Brain (organoid and tissue), 16 donors: ENCODE measurements at places on chromosomes 5 and 9.

DNA sequence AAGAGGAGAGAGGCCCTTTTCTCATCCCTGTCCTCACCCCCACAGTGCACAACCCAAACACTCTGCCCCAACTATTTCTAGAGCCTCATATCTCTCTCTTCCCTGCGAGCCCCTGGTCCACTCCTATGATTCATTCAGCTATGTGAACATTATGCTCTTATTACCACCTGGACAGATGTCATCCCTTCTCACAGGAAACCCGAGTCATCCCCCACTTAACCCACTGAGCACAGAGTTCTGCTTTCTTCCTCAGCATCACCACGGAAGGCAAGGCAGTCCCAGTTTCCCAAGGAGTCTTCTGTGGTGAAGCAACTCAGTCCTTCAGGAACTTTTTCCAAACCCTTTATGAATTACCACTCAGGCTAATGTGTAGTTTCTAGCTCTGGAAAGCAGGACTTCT is 1.3 kb downstream of the DNAI1 start:
- DNase-seq, result no peak

DNA sequence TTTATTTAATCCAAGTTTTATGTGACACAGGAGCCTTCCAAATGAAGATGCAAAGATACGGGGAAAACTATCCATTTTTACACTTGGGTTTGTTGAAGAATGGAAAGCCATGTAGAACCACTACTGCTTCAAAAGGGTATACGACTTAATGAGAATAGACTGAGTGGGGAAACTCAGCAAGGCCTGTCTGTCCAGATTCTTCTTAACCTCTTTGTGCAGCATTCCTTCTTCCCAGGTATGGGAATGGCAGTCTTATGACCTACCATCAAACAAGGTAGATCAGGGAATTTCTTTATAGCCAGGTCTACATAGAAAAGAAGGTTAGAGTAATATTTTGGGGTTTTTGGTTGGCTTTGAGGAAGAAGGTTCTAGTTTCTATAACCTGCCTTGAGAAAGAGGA is 23.4 kb downstream of the APTX start:
- no peak for DNase-seq

- DNase-seq, result no peak
Measured at GRCh38 chr9:120878188-120879130, 1.5 kb upstream of the PHF19 start.

DNA sequence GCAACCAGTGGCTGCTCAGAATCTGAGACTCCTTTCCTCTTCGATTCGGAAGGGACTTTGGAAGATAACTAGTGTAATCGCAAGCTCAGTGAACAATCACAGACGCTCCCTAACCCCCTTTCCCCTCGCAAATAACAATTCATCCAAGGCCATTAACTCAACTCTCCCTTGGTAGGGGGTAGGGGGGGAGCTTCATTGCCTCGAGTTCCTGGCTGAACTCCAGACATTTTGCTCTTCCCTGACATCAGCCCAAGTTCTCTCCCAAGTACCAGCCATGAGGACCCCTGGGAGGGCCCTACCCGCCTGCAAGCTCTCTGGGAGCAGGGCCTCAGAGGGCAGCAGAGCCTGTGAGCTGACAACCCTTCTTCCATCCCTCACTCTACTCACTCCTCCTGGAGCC is 8.4 kb downstream of the FAM163B start:
- no peak for DNase-seq

GRCh38 chr5:90015584-90016018 is 394.0 kb downstream of the CETN3 start:
- DNase-seq, result no peak

DNA sequence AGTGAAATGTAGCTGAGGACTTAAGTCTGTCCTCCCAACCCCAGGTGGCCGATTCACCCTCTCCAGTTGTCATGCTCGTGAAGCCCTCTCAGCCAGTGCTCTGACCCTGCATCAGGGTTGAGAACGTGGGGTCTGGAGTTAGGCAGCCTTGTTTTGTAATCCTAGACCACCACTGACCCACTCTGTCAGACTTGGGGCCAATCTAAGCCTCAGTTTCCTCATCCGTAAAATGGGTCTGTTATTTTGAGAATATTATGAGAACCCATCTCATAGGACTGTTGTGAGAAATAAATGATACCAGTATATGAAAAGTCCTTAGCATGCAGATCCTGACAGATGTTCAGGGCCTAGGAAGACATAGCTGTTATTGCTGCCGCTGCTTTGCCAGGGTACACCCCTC is 37.1 kb downstream of the CYFIP2 start:
- no peak for DNase-seq

DNA sequence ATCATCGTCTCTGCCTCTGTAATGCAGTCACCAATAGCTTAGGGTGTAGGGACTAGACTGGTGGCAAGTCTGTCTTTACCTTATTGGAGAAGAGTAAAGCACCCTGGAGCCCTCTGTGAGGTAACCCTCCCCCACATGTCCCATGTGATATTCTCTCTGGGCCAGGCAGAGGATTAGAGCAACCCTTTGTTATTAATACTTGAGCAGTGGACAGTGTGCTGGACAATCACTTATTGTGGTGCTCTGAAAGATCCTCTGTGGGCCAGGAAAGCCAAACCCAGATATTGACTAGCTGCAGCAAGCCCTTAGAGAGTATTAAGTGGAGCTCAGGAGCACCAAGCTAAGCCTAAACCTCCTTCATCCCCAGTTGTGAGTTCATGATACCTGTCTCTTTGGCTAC is 139.7 kb upstream of the RUSC2 start:
- no peak for DNase-seq

GRCh38 chr5:37757980-37758582 is 81.8 kb downstream of the GDNF start:
- DNase-seq, result no peak

DNA sequence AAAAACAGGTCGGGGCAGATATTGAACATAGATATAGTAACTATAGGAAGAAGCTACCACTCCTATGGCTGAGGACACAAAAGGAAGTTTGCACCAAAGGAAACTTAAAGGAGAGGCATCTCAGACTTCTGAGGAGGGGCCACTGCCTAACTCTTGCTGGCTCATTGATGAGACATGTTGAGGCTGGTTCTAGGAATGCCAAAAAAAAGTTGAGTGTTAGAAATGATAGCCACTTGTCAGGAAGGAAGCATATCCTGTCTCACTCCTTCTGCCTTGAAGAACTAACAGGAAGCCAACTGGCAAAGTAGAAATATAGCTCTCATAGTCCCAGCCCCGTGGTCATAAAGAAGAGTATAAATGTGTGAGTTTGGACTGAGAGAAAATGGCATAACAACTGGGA is 23.3 kb upstream of the STOM start:
- DNase-seq, result no peak

DNA sequence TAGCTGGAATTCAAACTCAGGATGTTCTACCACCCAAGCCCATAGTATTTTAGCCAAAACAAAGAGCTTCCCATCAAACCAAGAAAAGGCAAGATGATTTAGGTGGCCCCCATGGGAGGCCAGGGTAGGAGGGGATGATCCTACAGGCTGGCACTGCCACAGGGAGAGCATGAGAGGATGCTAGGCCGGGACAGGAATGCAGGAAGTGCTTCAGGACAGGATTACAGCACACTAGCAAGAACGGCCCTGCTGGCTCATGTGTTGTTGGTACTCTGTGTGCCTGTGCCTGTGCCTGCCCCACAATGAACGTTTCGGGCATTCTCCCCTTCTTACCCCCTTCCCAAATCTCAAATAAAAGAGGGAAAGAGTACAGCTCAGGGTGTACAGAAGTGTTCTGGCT is 110.7 kb upstream of the TRIM32 start:
- no peak for DNase-seq

DNA sequence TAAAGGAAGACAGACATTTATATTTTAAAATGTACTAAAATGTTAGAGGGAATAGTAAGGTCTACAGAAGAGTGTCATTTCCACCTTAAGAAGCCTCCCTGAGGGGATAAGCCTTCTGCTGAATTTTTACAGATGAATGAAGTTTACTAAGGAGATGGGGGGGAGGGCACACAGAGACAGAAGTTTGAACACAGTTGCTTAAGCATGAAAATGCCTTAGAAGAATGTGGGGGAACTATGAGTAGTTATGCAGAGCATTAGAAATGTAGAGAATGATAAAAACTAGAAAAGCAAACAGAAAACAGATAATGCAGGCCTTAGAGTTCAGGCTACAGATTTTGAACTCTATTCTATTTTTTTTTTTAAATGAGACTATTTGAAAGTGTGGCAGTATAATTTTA is 232.2 kb upstream of the VLDLR start:
- DNase-seq, result peak; percentile 13
